Fibroblast of skin of left biceps (primary cell): ENCODE measurements at places on chromosomes 1 and 21.

DNA sequence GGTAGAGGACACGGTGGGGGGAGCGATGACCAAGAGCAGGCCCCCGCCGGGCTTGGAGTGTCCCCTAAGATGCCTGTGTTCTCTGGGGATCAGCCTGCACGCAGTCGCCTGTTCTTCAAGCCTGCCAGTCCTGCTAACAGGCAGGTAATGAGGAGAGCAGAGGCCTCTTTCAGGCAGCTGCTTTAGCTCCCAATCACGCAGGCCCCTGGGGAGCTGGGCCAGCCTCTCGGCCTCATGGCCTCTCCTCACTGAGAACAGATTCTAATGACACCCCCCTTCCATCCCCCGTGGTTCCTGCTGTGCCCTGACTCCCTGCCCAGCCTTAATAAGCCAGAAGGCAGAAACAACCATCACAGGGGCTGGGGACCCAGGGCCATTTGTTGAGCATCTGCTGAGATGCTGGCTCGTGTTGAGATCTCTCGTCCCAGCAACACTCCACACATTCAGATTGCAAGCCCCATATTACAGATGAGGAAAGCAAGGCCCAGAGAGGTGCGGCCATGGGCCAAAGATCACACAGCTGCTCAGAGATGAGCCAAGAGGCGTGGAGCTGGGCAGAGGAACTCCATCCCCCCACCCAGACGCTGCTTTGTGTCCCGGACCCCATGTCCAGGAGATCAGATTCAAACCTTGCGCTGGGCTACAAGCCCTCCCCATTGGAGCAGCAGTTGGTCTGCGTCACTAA is 71.6 kb upstream of the CASZ1 start:
- no peak for DNase-seq

DNA sequence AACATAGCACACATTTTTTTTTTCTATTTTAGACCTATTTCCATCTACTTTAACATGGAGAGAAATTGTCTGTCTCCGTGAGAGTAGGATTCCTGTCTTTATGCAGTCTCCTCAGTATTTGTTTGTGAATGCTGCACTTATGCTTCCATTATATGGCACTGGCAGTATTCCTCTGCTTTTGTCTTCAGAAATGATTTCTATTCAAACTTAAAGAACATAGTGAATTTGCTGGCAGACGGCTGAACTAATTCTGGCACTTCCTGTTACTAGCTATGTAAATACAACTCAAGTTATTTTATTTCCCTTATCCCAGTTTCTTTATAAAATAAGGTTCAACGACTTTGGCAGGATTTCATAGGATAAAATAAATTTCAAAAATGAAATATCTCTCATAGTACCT is 45.3 kb downstream of the KCTD3 start:
- DNase-seq, result no peak

GRCh38 chr1:232951180-232951579 is 769 bp downstream of the NTPCR start:
- DNase-seq, result no peak

GRCh38 chr1:183185941-183186490 is at the start of gene LAMC2:
TSS of gene LAMC2 (plus strand) at chr1:183186264. CDS start at chr1:183186353, 89 bp downstream.
- no peak for DNase-seq

DNA sequence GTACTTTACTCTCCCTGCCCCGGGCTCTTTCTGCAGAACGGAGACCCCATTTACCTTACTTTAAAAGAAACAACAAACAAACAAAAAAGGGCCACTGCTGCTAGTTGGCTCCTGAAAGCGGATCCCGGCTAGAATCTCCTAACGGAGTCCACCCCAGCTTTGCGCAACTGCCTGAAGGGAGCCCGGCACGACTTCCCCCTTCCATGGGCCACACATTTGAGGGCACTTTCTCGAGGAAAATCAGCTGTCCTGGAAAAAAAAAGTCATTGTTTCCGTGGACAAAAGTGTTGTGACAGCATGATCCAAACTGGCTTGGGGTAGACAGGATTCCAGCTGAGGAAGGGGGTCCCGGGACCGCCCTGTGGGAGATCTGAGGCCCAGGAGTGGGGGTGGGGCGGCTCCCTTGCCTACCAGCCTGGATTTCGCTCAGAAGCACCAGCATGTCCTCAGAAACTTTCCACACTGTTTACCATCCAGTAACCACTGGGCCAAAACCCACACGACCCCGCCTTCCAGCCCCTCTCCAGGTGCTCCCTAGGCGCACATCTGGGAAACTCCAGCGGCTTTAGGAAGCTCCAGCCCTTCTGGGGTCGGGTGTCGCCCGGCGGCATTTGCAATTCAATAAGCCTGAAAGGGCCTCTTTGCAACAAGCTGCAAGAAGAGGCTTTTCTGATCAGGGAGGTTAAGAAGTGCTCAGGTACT is 4.8 kb downstream of the RIPK4 start:
- no peak for DNase-seq

GRCh38 chr1:213417846-213418245 is 366.8 kb downstream of the RPS6KC1 start:
- DNase-seq, result no peak

GRCh38 chr1:99004254-99004860 is 304 bp downstream of the PLPPR5 start:
- no peak for DNase-seq

GRCh38 chr1:177864538-177865305 is 105.1 kb downstream of the SEC16B start:
- DNase-seq, result no peak

DNA sequence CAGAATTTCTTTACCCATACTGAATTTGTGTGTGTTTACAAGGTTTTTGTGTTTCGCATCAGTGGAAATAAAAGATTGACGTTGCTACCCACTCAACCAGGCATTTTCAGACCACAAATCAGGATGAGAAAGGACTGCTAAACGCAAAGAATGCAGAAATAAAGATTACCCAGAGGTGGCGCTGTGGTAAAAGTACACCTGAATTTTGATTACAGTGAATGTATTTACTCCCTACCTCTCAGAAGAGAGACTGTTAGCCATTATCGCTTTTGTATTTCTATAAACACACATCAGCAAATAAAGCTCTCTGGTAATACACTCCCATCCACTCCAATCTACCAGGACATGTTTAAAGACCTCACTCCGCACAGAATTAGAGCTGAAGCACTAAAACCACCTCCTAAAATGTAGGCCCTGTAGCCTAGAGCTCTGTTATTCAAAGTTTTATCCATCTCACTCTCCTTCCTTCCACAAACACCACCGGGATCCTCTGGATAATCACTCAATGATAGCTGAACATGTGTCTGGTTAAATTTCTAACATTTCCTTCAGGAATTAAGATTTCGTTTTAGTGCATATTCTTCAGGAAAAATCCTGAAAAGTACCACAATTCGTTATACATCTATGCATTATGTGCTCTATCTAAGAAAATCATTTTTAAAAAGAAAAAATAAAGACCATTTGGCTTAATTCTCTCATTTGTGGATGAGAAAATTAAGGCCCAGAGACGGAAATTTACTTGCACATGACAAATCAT is 2.5 kb upstream of the LMO4 start:
- DNase-seq, result no peak

- DNase-seq, result no peak
These were observed 30.2 kb downstream of the PLA2G4A start for GRCh38 chr1:186858923-186859322.

DNA sequence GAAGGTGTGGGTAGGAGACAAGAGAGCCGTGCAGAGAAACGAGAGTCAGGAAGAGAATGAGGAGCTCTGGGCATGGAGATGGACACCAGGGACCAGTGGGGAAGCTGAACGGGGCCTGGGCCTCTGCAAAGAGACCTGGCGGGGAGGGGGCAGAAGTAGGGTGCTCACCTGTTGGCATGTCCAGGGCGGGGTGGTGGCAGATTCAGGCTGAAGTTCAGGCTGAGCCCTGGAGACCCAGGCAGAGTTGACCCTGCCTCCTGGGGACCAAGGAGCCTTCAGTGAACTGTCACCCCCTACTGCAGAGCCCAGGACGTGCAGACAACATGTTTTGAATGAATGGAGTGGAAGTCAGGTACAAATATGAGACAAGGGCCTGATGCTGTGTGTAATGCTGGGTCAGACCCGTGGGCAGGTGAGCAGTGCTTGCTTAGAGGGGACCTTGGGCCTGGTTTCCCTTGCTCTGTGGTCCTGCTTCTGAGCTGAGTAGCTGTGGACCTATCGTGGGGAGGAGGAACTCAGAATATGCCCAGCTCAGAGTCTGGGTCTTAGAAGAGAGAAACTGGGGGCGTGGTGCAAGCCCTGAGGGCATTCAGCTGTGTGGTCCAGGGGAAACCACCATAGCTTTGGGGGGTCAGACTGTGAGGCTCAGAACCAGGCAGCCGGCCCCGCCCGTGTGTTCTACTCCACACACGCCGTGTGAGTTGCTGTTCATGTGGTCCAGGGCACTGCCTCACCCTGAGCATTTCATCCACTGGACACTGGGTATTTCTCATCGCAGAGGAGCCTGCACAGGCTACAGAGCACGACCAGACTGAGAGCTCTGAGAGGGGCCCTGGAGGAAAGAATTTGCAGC is 21.3 kb upstream of the UMODL1 start:
- DNase-seq, result no peak

- no peak for DNase-seq
These were observed 16.3 kb upstream of the CD2 start for GRCh38 chr1:116737855-116738321.

DNA sequence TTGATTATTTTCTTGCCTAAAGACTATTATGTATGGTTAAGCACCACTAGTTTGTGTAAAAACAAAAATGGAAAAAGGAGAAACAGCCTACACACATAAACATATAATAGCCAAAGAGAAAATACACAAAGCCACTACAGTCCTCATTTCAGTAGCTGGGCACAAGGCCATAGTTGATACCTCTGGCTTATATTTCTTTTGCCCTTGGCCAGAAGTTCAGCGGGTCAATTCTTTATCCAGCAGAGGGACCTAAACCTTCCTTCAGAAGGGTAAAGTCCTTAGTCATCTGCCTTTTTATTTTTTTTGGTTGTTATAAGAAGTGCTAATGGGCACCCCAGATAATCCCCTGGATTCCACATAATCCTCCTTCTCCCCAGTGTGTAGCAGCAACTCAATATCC is 134.1 kb downstream of the PIGK start:
- no peak for DNase-seq

DNA sequence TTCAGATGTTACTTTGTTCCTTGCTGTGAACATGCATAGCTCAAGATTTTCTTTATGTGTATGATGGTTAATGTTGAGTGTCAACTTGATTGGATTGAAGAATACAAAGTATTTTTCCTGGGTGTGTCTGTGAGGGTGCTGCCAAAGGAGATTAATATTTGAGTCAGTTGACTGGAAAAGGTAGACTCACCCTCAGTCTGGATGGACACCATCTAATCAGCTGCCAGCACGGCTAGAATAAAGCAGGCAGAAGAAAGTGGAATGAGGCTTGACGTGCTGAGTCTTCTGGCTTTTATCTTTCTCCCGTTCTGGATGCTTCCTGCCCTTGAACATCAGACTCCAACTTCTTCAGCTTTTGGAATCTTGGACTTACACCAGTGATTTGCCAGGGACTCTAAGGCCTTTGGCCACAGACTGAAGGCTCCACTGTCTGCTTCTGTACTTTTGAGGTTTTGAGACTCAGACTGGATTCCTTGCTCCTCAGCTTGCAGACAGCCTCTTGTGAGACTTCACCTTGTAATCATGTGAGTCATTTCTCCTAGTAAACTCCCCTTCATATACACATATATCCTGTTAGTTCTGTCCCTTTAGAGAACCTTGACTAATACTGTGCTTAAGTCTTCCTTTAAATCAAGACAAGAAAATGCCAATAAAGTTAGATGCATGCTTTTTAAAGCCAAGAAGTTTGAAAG is 626.6 kb downstream of the KCNT2 start:
- DNase-seq, result no peak

- DNase-seq, result no peak
These were observed 36.4 kb downstream of the TBCE start for GRCh38 chr1:235403593-235403992.

DNA sequence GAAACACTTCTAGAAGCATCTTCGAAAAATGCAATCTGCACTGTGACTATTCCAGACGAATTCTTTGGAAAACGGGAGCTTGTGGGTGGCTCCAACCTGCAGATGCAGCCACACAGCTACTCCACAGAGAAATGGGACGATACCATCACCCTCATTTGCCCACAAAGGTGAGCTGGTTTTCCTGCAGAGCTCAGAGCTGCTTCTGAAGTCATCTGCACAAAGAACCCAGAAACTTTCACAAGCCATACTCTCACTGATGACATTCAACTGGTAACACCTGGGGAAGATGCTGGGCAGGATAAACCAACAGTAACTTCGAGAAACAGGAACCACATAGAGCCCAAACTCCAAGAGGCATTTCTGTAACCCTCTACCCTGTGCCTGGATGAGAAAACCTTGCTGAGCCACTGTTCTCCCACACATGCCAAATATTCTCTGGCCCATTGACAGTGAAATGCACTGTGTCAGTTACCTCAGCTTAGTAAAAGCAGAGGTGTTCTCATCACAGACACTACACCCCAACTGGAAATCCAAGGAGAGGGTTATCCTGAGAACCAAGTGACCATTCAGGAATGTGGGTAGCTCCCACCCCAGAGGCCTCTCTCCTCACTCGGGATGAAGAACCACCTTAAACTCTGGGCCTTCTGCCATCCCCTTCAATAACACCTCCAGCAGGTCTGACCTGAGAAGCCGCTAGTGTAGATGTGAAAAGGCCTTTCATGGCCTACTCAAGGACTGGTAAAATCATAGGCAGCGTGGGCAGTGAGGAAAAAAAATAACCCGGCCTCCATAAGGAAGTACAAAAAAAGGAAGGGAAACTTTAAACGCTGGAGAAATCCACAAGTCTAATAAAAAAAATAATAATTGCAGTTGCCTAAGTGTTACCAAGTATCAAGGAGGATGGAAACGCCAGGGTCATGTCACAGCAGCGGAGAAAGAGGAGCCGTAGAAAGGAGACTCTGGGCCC is 56.7 kb downstream of the HSF2BP start:
- no peak for DNase-seq
